ENCODE measurements at places on chromosomes 3 and 15.

DNA sequence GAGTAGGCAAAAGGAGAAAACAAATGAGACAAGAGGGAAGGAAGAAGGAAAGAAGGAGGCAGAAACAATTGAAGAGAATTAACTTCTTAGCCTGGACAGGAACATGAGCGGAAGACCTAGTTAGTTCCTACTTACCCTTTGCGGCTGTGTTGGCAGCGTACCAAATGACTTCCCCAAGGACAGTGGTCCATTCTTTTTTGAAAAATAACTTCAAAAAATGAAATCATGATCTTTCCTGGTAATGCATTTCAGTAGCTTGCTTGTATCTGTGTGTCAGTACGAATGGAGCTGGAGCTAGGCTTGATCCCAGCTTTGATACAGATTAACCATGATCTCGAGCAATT is 41.5 kb upstream of the CFAP161 start:
- peak; percentile 70 for DNase-seq

DNA sequence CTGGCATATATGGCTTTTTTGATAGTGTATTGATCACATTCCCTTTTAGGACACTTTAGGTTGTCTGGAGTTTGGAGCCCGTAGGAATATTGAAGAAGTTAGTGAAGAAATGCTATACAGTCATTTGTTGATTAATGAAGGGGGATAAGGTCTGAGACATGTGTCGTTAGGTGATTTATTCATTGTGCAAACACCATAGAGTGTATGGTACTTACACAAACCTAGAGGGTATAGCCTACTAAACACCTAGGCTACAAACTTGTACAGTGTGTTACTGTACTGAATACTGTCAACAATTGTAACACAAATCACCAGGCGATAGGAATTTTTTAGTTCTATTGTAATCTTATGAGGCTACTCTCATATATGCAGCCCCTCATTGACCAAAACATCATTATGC is 3.3 kb downstream of the TPM1 start:
- DNase-seq: no peak

DNA sequence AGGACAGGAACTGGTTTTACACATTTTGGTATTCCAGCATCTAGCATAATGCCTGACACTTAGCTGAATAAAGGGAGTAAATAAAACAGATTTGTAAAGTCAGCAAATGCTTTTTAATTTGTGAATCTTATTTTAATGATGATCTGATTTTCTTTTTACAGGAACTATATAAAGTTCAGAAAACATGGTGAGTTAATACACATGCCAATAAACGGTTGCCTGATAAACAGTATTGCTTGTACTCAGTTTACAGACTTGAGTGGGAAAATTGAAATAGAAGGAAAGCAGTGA is 1.4 kb downstream of the PSMA4 start:
- no peak for DNase-seq

- DNase-seq: no peak
These were observed 14.7 kb downstream of the STAB1 start for GRCh38 chr3:52509753-52510328.

GRCh38 chr3:52891615-52892081 is 5.7 kb downstream of the STIMATE start:
- DNase-seq: no peak

GRCh38 chr3:124261306-124261705 is 269.4 kb upstream of the ROPN1 start:
- DNase-seq: no peak

DNA sequence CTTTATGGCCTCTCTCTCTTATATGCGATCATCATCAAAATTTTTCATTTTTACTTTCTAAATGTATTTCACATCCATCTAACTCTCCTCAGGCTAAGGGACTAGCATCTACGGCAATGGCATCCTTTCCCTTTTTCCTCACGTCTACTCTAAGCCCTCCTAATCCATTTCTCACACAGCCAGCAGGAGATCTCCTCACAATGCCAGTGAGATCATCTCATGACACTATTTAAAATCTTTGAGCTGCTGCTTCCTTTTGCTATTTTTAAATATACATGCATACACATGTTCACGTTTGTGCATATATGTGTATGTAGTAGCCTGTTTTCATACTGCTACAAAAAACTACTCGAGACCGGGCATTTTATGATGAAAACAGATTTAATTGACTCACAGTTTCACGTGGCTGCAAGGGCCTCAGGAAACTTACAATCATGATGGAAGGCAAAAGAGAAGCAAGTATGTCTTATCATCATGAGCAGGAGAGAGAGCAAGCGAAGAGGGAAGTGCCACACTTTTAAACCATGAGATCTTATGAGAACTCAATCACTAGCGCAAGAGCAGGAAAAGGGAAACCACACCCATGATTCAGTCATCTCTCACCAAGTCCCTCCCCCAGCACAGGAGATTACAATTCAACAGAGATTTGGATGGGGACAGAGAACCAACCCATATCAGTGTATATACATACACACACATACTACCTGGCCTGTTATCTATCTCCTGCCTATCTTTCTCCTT is 599.2 kb upstream of the ROBO1 start:
- no peak for DNase-seq

DNA sequence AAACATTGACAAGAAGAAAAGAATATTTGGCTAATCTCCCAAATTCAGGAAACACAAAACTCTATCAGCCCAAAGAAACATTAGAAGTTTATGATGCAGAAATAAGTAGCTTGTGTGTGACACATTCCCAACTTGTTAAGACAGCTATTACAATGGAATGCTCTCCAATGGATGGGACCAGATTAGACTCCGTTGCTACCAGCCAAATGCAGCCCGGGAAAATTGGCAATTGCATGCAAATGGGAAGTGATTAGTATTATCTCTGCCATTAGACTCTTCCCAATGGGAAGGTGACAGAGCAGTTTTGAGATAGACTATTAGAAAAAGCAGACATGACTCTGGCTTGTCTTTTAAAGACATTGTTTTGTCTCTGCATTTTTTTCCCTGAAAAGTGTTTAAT is 37.4 kb upstream of the KCNMB2 start:
- no peak for DNase-seq

DNA sequence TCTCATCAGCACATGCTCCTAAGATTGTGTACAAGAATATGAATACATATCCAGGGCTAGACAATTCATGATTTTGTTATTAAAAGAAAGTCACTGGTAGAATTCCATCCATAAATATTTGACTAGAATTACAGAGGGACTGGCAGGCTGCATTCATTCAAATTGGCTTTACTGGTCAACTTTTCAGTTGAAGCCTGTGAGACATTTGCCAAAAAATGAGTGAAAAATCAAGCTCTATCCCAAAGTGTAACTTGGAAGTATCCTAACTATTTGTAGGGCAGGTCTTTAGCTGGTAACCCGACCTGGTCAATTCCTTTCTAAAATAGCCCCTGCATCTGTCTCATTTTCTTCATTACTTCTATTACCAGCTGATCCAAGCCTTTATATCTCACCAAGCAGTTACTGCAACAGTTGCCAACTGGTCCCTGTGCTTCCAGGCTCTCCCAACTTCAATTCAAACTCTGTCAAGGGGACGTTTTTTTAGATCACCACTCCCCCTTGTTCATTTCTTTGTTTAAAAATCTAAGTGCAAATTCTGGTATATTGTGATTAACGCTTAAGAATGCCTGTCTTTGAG is 173.1 kb upstream of the TBL1XR1 start:
- no peak for DNase-seq

- DNase-seq: no peak
These were observed 330.3 kb downstream of the FGF12 start for GRCh38 chr3:192397012-192397411.

DNA sequence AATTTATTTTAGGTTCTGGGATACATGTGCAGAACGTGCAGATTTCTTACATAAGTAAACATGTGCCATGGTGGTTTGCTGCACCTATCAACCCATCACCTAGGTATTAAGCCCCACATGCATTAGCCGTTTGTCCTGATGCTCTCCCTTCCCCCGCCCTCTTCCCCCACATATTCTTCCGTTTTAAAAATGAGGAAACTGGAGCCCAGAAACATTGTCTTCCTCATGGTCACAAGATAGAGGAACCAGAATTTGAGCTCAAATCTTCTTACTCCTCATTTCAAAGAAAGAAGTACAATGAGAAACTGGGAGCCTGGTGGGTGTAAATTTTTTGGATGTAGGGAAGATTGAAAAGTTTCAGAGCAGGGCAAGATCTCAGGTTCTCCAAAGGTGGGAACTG is 56.1 kb upstream of the USP3 start:
- no peak for DNase-seq

- no peak for DNase-seq
These were observed 1085.2 kb upstream of the CADM2 start for GRCh38 chr3:83873550-83873949.

GRCh38 chr15:92902737-92903593 is 2.8 kb downstream of the CHD2 start:
- no peak for DNase-seq

DNA sequence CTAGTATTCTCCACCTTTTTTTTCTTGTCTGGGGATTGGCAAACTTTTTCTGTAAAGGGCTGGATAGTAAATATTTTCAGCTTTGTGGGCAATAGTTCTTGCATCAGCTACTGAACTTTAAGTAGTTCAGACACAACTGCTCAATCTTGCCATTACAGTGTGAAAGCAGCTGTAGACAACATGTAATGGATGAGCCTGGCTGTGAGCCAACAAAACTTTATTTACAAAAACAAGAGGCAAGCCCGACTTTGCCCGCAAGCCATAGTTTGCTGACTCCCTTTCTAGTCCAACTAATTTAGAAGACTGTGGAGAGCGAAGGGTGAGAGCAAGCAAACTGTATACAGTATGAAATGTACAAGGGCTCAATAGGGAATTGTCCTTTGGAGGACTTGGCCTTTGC is 6.2 kb downstream of the FRMD4B start:
- DNase-seq: no peak

DNA sequence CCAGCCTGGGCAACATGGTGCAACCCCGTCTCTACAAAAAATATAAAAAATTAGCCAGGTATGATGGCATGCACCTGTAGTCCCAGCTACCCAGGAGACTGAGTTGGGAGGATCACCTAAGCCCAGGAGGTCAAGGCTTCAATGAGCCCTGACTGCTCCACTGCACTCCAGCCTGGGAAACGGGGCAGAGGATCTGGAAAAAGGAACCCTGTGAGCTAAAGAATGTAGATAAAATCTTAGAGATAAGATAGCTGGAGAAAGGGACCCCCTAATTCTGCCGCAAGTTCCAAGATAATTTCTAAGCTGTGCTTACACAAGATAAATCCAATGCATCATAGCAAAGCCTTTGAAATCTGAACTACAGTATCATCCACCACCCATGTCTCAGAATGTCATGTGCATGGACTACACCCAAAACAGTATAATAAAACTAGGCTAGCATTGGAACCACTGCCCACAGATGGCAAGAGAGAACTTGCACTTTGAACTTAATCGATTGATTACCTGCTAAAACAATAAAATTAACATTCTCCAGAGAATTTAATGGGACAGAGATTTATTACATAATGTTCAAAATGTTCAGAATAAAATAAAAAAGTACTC is 99.9 kb downstream of the TRIM42 start:
- no peak for DNase-seq

DNA sequence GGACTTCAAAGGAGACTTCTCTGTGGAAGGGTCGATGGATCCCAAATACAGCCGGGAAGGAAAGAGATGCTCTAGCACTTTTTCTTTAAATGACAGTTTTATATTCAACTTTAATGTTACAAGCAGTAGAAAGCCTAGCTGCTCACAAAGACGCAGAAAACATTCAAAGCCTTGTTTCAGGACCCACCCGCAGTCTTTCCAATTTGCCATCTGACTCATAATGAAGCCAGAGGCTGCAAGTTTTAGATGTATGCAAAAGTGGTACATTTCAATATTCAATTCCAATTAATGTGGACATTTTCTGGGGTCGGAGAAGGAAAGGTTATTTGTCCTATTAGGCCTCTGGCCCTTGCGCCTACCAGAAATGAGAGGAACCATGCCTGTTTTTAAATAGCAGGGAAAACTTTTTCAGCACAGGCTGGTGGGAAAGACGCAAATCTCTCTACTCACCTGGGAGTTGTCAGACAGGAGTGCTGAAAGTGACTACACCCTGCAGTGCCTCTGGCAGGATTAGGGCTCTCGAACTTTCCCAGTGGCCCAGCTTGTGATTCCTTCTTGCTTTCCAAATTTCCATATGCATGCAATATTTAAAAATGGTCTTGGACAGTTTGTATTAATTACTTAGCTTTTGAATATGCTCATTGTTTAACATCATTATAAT is 117.4 kb upstream of the MBNL1 start:
- DNase-seq: no peak

DNA sequence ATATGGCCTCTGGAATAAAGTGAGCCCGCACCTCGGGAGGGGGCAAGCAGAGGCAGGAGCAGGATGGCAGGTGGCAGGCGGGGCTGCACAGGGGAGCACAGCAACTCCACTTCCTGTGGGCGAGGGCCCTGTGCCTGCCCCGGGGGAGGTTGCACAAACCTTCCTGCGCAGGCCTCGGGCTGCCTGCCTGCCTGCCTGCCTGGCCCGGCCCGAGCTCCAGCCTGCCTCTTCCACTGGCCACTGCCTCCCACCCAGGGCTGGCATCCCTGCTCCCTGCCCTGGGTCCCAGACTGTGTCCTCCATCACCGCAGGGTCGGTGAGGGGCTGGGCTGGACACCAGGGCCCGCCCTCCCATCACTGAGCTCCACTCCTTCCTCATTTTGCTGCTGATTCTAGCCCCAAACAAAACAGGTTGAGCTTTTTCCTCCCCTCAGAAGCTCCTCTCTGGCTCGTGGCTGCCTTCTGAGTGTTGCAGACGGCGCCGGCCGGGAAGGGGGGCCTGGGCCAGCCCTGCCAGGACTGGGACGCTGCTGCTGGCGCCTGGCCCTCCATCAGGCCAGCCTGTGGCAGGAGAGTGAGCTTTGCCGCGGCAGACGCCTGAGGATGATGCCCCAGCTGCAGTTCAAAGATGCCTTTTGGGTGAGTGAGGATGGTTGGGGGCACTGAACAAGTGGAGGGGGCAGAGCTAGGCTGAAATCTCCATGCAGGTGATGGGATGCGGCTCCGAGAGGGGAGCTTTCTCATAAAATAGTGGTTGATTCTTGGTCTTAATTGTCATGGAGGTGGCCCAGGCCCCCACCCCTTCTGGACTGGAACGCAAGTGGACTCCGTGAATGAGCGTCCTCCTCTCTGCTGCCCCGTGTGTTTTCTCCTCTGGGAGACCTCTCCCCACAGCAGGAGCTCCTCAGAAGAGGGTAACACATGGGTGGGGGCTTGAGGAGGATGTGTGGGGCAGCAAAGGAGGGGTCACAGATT is at the start of gene PSTPIP1:
TSS of gene PSTPIP1 (plus strand) at position 156 of the 975 bp plus-strand sequence. CDS start at position 604, 448 bp downstream.
- peak; percentile 82 for DNase-seq

DNA sequence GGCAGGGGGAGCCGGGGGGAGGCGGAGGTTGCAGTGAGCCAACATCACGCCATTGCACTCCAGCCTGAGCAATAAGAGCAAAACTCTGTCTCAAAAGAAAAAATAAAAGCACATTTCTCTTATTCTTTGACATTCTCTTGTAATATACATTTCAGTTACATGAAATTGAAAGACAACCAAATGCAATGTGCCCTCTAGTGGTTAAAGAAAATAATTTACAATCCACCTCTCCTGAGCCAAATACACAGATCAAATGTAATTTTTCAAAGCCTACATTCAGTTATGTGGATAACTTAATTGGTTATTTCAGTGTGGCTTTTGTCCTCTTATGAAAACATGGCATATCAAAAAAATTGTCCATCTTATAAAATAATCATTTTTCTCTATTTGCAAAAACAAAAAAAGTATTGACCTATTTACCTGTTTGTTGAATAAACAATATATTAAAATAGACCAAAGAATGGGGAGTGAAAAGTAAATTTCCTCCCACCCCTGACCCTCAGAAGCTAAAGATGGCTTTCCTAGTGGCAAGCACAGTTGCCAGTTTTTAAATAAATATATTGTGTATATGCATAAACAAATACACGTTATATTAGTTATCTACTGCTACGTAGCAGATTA is 14.2 kb upstream of the U2SURP start:
- DNase-seq: no peak

- no peak for DNase-seq
These were observed 187.4 kb upstream of the LINGO1 start for GRCh38 chr15:77819851-77820728.
